HCT116 (cell line): ENCODE measurements at places on chromosomes 1 and 21. TPM values are rescaled to one million over a fixed set of nuclear protein-coding genes. Genes with fewer than 3 reads are reported as not detected.

DNA sequence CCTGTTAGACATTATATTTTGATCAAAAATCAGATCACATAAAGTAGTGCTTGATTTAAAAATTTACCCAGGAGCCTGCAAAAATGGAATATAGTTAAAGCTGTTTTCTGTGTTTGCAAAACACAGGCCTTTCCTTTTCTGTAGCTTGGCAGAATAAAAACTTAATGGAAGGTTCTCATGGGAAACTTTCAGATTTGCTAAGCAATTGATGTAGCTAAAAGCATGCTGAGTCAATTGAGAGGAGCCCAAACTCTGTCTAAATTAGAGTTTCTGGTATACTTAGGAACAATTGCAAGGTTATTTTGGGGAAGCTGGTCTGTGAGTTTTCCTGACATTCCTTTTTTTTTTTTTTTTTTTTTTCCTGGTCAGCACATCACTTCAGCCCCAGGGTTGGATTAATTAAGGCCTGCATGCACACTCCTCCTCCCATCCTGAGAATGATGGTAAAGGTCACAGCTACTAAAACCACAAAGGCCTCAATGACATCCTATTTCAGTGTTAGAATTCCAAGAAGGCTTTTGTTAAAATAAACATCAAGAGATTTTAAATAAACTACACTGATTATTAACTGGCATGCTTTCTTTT is 608.7 kb downstream of the PLPP3 start:
- no peak for DNase-seq

DNA sequence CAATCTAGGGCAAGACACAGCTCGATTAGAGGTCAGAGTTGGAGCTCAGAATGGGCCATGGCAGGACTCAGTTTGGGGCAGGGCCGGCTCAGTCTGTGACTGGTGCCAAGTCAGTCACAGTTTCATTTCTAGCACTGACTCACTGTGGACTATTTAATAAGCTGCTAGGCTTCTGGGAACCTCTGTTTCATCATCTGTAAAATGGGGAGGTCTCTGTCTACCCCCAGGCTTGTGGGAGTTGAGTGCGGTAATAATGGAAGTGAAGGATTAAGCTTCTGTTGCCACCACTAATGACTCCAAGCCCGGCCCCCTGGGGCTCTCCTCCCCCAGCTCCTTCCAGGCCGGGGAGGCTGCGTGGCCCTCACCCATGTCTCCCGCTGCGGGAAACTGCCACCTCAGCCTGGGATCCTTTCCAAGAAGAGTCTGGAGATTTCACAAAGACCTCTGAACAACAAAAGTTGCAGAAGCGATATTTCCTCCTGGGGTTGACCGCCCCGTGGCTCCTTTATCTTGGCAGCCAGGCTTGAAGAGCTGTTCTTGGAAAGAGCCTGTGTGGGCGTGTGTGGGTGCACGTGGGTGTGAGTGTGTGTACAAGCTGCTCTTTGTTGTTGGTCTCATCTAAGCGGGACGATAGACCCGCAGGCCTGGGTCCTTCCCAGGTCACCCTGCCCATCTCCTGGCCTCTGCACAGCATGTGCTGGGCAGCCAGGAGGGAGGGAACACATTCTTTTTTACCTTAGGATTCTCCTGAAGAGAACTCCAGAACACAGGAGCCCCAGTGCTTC is 29.1 kb downstream of the KNCN start:
- no peak for DNase-seq

FMO4 gene
- total RNA-seq: 1.4 TPM

DNA sequence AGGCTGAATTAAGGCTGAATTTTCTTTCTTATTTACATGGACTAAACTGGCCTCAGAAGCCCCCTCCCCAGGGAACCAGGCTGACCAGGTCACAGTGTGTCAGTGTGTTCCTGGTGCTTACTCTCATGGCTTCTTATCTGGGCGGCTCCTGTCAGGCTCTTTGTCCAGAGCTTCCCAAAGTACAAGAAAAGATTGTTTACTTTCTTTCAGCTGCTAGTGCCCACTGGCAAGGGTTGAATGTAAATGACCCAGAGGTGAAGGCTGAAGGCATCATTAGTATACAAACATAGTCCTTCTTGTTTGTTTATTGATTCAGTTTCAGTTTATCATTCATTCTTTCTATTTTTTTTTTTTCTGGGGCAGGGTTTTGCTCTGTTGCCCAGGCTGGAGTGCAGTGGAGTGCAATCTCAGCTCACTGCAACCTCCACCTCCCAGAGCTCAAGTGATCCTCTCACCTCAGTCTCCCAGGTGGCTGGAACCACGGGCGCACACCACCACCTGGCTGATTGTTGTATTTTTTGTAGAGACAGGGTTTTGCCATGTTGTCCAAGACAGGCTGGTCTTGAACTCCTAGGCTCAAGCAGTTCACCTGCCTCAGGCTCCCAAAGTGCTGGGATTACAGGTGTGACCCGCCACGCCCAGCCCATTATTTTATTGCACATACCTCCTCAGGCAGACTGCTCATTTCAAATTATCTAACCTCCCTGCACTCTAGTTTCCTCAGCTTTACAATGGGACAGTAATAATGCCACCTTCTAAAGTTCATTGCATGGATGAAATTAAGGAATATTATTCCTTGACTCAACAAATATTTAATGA is 9.8 kb upstream of the KDM4A start:
- no peak for DNase-seq

NPPA gene
- total RNA-seq: not detected

PTGS2 gene
- 0.91 TPM for total RNA-seq

SERINC2 gene
- 50.1 TPM for total RNA-seq

DNA sequence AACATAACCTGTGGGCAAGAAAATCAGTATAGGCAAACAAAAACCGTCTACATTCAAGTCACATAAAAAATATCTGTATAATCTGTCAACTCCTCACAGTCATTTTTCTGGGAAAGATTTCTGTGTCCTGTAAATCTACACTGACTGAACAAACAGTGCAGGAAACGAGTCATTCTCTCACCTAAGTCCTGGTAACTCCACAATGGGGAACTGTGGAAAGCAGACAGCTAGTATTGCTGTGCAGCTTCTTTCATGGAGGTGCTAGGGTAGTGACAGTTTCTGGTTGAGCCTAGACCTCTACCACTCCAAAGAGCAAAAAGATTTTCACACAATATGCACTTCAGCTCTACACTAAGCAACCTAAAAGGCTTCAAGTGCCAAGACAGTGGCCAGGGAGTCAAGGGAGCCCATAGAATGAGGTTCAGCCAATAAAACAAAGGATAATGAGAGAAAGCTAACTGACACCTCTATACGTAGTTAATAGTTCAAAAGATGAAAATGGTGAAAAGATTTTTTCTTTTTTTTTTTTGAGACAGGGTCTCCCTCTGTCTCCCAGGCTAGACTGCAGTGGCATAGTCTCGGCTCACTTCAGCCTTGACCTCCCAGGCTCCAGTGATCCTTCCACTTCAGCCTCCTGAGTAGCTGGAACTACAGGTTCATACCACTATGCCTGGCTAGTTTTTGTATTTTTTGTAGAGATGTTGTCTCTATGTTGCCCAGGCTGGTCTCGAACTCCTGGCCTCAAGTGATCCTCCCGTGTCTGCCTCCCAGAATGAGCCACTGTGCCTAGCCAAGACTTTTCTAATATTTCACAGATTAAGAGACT is 5.5 kb downstream of the PTP4A2 start:
- no peak for DNase-seq
